ENCODE measurements at places on chromosomes 5 and 9. TPM values are rescaled to one million over a fixed set of nuclear protein-coding genes. Genes with fewer than 3 reads are reported as not detected.

The ZDHHC11 gene
- total RNA-seq, result 37.5 TPM

The MYMK gene
- total RNA-seq, result 0.34 TPM

DNA sequence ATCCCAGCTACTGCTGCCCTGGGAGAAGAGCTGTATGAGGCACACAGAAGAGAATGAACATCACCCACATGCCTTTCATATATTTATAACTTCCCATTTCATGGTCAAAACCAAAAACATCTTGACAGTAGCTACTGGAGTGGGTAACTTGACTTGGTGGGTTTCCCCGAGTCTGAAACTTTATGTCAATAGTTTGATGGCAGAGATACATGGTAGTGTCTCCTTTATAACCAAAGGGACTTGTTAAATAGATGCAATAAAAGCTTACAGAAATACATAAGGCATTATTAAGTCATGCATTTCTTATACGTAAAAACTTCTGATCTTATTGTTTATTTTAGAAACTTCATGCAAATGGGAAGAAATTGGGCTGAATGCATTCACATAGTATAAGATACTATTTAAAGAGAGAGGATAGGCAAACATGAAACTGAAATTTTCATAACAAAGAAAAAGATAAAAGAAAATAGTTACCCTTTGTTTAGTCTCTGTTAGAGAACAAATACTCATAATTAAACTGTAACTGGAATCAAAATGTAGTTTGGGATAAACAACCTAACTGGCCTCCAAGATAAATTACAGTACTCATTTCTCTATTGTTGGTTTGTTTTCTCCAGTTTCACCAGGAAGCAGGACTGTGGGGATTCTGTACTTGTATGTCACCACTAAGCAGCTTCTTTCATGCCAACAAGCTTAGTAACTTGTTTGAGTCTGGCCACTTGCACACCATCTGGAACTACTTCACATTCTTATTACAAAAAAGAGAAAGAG, 459.3 kb upstream of the MEF2C start:
- no peaks in the 10 kb centered on the region for H3K27me3 ChIP-seq
- H3K4me1 ChIP-seq, result peaks cover 10% of the 10 kb centered on the region
- H3K36me3 ChIP-seq, result no peaks in the 10 kb centered on the region

DNA sequence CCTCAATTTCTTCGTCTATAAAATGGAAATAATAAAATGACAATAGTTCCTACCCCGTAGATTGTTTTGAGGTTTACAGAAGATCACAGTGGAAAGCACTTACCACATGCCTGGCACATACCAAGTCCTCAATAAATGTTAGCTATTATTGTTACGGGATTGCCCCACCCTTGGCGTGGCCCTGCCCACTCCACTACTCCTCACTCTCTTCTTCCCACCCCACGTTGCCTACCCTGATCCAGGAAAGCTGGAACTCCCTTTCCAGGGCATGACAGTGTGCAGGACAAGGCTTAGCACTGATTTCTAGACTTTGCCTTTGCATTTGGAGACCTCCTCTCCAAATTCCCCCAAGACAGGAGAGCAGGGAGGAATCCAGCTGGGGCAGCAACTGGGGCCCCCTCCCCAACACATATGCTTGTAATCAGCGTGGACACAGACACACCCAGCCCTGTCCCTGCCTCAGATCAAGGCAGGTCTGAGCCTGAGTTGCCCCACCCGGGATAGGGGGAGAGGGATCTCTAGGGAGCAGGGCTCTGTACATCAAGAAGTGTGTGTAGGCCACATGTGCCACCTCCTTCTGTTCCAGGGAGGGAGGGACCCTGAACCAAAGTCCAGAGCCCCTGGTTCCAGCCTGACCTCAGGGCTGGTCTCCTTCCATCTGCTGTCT, 6.7 kb downstream of the SLC4A9 start:
- peaks cover 4% of the 10 kb centered on the region for H3K27me3 ChIP-seq
- no peak overlapping the region for H3K4me3 ChIP-seq
- no peaks in the 10 kb centered on the region for H3K4me1 ChIP-seq

DNA sequence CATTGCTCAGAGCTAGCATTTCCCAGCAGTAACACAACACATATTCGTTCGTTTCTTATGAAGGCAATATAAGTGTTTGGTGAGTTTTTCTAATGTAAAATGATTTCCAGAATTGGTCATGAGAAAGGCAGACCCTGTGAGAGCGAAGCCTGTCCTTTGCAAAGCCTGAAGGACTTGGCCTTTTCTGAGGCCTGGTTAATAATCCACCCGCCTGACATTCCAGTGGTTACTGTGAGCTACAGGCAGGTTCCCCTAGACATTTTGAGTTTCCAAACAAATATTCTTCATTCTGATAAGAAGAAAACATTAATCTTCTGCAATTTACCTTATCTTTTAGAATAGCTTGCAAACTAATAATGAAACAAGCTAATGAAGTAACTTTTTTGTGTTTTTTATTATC, 38.0 kb downstream of the ADAMTS16 start:
- peaks cover 24% of the 10 kb centered on the region for H3K36me3 ChIP-seq
- H3K4me3 ChIP-seq, result no peak overlapping the region
- H3K27me3 ChIP-seq, result no peaks in the 10 kb centered on the region
- peaks cover 80% of the 10 kb centered on the region for H3K4me1 ChIP-seq
- no peak for DNase-seq

DNA sequence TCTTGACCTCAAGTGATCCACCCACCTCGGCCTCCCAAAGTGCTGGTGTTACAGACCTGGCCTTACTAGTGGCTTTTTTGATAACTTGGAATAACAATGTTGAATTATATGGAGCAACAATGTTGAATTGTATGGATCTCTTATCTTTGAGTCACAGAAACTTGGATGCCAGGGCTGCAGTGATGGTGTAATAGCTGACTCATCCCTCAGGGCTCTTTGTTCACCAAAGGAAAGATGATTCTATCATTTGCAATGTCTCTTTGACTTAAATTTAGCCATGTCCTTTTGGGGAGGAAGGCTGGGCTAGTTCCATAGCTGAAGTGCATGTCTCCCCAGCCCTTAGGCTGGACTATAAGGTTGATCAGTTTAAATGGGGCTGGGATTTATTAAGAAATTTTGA, 172.3 kb downstream of the PDZD2 start:
- H3K27me3 ChIP-seq, result no peaks in the 10 kb centered on the region
- no peaks in the 10 kb centered on the region for H3K36me3 ChIP-seq
- no peak overlapping the region for H3K27ac ChIP-seq
- DNase-seq, result no peak

GRCh38 chr9:114005371-114006154, 72.5 kb downstream of the AMBP start:
- H3K4me3 ChIP-seq, result no peak overlapping the region
- H3K27ac ChIP-seq, result no peak overlapping the region
- H3K27me3 ChIP-seq, result no peaks in the 10 kb centered on the region
- no peaks in the 10 kb centered on the region for H3K4me1 ChIP-seq
- DNase-seq, result peak; percentile 5

- DNase-seq, result no peak
- no peaks in the 10 kb centered on the region for H3K36me3 ChIP-seq
- H3K4me1 ChIP-seq, result peaks cover 20% of the 10 kb centered on the region
Observed at GRCh38 chr9:86604741-86605140, 250.5 kb upstream of the TUT7 start.

DNA sequence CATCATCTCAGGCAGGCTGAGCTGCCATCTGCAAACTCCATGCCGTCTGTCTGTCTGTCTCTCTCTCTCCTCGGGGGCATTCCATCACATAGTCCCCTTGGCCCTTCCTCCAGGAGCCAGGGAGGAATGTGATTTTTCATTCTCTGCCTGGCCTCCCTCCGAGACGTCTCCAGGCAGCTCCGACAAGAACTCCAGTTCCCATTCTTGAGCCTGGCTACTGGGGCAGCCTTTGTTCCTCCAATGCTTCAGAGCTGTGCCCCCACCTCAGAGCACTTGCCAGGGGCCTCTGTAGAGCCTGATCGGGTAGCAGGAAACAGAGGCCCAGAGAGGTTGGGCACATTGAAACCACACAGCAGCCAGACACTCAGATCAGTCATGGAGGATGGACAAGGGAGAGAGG, 74.0 kb downstream of the COL27A1 start:
- DNase-seq, result no peak
- no peaks in the 10 kb centered on the region for H3K36me3 ChIP-seq
- 0 out of 2 replicates have a peak overlapping the region, but pooled peaks have one; percentile 11 for H3K27ac ChIP-seq
- H3K4me3 ChIP-seq, result no peak overlapping the region
- H3K27me3 ChIP-seq, result no peaks in the 10 kb centered on the region

The GHR gene
- total RNA-seq, result 0.53 TPM

- no peak overlapping the region for H3K4me3 ChIP-seq
- peaks cover 35% of the 10 kb centered on the region for H3K4me1 ChIP-seq
- DNase-seq, result no peak
Observed at GRCh38 chr9:69745716-69746437, 13.9 kb downstream of the PTAR1 start.

DNA sequence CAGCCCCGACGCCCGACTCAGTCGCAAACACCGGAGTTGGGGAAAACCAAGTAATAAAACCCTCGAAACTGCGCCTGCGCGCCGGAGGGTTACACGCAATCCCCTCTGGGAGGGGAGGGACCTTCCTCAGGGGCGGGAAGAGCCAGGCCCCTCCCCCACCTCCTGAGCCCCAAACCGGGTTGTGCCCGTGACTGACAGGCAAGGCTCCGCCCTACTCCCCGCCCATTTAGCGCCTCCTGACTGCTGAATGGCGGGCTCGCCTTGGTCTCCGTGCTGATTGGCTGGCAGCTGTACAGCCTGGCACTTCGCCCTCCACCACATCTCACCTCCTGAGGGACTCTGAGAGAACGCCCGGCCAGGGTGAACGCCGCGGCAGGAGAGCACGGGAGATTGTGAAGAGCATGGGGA, at the start of gene PRDM9:
Gene PRDM9, plus strand, starts transcription at position 332 of the 408 bp plus-strand sequence. CDS start 1,425 bp downstream, outside the sequence.
- peak within 1 kb of the TSS; percentile 76 for H3K4me3 ChIP-seq
- H3K4me1 ChIP-seq, result no peaks in the 10 kb centered on the region

All from WTC11 (cell line).